ENCODE measurements at places on chromosomes 3 and 15.

GRCh38 chr3:158808697-158809096 is 6.8 kb downstream of the MFSD1 start:
- DNase-seq, result no peak

DNA sequence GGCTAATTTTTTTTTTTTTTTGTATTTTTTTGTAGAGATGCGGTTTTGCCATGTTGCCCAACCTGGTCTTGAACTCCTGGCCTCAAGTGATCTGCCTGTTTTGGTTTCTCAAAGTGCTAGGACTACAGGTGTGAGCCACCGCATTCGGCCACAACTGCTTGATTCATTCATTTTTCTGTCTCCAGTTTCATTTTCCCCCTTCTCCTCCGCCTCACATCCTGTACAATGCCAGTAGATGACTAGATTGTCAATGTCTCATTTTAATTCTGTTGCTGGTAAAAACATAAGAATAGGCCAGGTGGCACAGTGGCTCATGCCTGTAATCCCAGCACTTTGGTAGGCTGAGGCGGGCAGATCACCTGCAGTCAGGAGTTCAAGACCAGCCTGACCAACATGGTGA is 12.0 kb upstream of the ZNF592 start:
- DNase-seq, result no peak

DNA sequence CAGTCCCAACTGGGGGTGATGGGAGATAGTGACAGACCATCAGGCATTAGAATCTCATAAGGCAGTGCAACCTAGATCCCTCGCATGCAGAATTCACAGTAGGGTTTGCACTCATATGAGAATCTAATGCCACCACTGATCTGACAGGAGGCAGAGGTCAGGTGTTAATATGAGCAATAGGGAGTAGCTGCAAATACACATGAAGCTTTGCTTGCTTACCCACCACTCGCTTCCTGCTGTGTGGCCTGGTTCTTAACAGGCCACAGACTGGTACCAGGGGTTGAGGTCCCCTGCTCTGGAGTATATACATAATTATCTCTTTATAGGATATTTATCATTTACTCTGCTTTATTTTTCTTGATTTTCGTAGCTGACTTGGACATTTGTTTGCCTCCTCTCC is 36.0 kb upstream of the ZMAT3 start:
- DNase-seq, result no peak

GRCh38 chr15:62051166-62051565 is 9.1 kb downstream of the VPS13C start:
- DNase-seq, result no peak

DNA sequence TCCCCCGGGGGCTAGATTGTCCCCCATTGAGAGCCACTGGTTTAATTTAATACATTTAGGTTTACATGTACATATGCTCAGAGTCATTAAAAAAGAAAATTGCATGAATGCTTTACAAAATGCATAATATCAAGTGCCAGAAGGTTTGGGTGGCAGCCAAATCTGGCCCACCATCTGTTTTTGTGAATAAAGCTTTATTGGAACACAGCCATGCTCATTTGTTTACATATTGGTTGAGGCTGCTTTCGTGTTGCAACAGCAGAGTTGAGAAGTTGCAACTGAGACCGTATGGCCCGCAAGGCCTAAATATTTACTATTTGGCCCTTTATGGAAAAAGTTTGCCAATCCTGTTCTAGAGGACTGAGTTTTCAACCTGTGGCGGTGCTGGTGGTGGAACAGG is 32.1 kb upstream of the RGMA start:
- no peak for DNase-seq

- no peak for DNase-seq
These were observed 36.7 kb downstream of the PTPN9 start for GRCh38 chr15:75542386-75542797.

- no peak for DNase-seq
These were observed 302.8 kb upstream of the GOLIM4 start for GRCh38 chr3:168398371-168399025.

DNA sequence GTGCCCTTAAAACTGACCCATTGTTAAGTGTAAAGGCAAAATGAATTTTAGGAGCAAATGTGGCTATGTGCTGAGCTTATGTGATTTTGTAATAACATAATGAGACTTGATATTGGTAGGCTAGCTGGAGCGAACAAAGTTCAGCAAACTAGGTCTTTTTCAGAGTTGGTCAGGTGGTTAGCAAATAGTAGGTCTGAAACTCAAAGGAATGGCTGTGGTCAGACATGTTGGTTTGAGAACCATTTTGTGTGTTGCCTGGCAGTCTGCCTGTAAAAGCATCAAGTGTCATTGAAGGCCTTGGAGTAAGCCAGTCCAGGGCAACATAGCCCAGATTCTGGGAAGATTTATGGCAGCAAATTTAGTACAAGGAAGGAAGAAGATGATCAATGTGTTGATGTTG is 16.4 kb downstream of the FBXO22 start:
- no peak for DNase-seq

GRCh38 chr3:17052363-17052762 is 167.6 kb downstream of the PLCL2 start:
- no peak for DNase-seq

DNA sequence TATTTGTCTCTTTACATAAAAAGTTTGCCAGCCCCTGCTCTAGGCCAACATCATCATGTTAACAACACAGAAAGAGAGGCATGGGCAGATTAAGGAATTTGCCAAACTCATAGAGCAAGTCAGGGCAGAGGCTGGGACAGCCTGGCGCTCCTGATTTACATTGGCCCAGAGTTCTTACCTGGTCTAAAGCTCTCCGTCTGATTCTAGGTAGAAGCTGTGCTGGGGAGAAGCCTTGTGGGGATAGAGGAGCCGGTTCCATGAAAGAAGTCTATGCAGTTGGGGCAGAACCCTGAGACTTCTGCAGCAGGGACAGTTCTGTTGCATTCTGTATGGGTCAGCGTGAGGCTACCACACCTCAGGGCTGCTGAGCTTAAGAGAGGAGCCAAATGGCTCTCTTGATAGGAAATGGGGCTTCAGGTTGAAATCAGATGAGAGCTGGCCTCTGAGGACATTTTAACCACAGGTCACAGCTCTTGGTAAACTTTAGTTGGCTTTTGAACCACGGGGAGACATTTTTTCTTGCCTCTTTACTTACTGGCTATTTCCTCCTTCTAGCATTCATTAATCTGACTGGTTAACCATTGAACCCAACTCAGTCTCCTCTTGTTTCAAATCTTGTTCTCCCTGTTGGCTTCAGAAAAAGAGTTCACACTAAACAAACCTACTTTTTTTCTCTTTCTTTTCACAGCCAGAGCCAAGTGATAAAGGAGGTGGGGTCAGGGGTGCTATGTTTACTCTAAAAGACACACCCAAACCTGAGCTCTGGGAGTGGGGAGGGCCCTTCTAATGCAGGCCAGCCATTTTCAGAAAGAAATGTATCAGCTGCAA is 250.7 kb downstream of the OPA1 start:
- DNase-seq, result no peak

DNA sequence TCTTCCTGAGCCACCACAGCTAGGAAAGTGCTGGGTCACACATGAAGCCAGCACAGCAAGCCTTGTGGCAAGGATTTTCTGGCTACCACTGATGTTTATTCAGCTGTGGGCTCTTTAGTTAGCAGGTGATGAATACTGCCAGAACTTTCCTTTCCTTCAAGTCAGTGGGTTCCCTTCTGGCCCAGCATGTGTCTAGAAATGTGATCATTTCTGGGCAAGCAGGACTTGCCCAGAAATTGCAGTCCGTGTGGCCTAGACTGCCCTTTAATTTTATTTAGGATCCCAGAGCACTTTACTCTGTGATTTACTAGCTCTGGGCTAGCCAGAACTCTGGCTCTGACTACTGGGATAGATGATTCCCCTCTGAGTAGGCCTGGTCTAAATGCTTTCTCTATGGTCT is 397.5 kb downstream of the ZIC4 start:
- no peak for DNase-seq

GRCh38 chr3:187952849-187953248 is 201.1 kb upstream of the LPP start:
- no peak for DNase-seq

DNA sequence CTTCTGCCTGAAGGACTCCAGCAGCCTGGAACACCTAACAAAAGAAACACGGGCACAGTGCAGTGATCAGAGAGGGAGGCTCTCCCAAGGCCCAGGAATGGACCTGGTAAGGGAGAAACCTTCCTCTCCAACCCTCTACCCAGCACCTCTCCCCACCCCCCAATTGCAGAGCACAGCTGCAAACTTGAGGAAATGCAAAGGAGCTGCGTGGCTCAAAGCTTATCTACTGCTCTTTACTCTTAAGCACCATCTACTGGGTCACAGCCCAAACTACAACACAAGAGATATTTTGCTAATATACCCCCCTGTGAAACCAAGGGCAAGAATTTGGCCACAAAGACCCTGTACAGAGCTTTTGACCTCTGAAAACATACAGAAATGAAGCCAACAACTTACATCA is 328.3 kb downstream of the OXSM start:
- DNase-seq, result no peak

DNA sequence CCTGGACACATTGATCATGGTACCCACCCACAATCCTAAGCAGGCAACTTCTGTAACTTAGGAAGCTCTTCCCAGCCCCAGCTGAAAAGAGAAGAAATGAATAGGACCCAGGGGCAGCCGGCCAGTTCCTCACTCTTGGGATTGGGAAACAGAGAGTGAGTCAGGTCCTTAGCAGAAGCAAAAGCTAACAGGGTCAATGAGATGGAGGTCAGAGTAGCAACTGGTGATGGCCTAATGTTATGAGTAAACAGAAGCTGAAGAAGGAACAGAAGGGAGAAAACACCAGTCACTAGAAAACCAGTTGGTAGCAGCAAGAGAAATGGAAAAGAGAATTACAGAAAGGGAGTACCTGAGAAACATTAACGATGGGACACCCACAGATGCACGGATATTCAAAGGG is 20.0 kb downstream of the RIOX2 start:
- DNase-seq, result no peak

DNA sequence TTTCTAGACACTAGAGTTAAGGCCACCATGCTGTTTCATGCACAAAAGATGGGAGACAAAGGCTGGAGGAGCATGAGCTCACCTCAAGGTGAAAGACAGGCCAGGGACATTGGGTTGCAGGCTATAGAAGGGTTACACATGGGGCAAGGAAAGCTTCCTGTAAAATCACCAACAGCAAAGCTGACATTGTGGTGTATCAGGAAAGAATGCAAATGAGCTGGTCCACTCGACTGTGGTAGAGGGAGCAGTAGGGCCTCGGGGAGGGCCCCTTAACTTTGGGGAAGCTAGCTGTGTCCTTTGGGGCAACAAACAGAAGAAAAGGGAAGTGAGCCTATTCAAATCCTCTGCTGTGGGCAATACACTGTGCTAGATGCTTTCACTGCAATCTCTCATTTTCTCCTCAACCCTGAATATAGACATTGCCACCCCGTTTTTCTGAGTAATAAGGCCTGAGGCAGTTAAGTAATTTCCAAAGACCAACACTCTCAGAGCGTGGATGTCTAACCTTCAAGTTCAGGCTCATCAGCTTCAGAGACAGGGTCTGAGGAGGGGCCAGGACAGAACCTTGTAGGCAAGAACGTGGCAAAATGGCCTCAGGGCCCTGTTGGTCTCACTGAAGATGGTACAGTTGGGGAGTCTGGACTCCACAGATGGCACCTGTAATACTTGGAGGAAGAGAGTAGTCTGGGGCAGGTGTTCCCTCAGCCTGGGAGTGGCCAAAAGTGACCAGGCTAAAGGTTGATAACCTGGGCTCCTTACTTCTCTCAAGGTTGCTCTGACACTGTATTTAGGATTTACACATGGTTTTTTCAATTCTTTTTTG is 24.1 kb downstream of the CX3CR1 start:
- DNase-seq, result no peak

DNA sequence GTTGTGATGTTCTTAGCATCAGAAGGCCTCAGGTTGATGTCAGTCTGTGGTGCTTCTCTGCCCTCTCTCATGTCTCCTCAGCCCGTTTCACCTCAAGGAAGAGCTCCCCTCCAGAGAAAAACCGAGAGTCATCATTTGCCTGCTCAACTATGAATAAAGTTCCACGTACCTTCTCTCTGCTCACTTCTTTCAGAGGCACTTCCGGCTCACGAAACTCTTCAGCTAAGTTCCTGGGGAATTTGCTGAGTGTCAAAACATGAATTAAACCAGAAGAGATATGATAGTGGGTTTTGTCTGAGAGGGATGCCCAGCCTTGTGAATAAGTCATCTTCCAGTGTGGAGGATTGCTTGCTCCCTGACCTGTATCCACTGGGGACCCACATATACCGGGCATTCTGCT is 37.7 kb downstream of the CCR4 start:
- no peak for DNase-seq

DNA sequence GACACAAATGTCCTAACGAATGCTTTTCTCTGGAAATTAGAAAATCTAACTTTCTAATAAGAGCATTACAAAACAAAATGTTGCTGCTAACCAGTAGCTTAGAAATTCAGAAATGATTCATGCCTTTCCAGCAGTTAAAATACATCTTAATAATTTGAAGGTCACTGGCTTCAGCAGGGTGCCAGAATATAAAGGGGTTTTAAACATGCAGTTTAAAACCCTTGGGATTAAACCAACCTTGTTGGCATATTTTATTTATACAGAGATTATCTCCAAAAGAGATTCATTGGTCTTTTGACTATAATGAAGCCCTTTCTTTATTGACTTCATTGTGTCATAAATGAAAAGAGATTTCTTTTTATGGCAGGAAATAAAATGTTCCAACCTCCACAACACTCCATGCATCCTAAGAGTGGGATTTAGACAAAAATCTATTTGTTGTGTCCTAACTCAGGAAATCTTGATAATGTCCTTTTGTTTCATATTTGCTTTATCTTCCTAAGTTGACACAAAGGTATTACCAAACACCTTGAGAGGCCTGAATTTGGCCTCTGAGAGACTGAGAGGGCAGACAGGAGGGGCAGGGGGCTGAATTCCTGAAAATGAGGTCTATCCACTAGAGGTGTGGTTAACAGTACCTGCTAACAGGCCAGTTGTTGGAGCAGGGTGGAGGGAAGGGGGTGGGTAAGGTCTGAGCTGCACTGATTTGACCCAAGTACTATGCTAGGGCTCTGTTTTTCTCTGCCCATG is 124.4 kb downstream of the FEZF2 start:
- DNase-seq, result no peak

GRCh38 chr15:50046159-50046558 is 72.9 kb downstream of the ATP8B4 start:
- no peak for DNase-seq

DNA sequence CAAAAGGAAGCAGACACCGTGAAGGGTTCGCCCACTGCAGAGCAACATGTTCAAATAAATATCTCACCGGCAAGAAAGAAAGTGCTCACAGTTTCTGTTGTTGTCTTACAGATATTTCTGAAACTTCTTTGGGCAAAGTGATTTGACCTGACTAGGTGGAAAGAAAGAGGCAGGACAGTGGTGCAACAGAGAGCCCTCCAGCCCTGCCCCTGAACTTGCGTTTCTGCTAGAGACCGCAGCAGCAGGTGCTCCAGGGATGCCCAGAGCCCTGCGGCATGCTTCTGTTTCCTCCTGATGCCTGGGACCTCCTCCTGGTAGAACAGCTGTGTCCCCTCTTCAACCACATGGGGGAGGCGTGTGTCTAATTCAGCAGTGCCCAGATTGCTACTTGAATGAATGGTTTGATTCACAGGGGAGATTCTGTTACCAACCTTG is 123.4 kb downstream of the ATP10A start:
- no peak for DNase-seq

GRCh38 chr15:91887321-91887720 is 33.8 kb downstream of the SLCO3A1 start:
- DNase-seq, result no peak

- no peak for DNase-seq
These were observed 378.9 kb downstream of the GAP43 start for GRCh38 chr3:116002235-116002634.

- no peak for DNase-seq
These were observed 54.8 kb upstream of the CHRM5 start for GRCh38 chr15:33913459-33913858.

- no peak for DNase-seq
These were observed 58.4 kb downstream of the TP63 start for GRCh38 chr3:189689625-189690024.

All from activated CD8-positive, alpha-beta memory T cell treated with anti-CD3 and anti-CD28 coated beads for 48 hours (primary cell).